Renal pelvis (tissue), 12 donors: ENCODE measurements at places on chromosomes 5 and 9.

- no peak for DNase-seq
These were observed 137.8 kb downstream of the AGTPBP1 start for GRCh38 chr9:85603936-85604335.

DNA sequence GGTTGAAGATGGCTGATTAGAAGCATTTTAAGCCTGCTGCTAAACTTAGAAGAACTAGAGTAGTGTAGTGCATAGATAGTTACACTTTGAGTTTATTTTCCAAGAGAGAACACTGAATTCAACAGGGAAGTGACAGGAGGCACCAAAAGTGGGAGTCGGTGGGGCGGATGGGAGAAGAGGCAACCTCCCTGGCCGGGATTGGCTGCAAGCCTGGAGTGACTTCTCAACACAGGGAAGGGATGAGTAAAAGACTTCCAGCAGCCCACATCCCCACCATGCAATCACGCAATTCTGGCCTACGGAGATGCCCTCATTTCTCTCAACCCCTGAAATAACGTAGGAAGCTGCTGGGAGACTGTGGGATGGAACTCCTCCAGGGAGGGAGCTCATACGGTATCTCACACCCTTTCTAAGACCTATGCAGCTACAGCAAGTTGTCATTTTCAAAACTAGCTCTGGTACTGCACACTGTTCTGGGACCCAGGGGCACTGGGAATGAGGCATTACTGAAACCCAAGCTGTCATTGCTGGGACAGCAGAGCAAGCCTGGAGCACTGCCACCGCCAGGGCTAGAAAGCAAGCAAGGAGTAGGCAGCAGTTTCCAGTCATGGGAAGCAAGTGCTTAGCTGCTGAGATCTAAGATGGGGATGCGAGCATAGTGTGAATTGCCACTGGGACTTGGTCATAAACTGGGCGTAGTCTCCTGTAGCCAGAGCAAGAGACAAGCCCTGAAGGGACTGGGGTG lies 331.6 kb upstream of the PTGER4 start:
- DNase-seq: no peak

- no peak for DNase-seq
These were observed 216.2 kb downstream of the PIK3R1 start for GRCh38 chr5:68431601-68432337.

- peak; percentile 71 for DNase-seq
These were observed 19.4 kb downstream of the GBGT1 start for GRCh38 chr9:133144142-133144903.

GRCh38 chr5:150202501-150202900 lies 12.6 kb downstream of the SLC6A7 start:
- DNase-seq: no peak
